Astrocyte of the cerebellum (primary cell): ENCODE measurements at places on chromosomes 11 and 22.

- DNase-seq, result no peak
Observed at GRCh38 chr11:95699631-95700470, 89.7 kb downstream of the FAM76B start.

- no peak for DNase-seq
Observed at GRCh38 chr11:17550450-17551346, 3.6 kb downstream of the OTOG start.

GRCh38 chr22:29147331-29147899 lies 58.3 kb upstream of the EMID1 start:
- no peak for DNase-seq

- DNase-seq, result peak; percentile 49
Observed at GRCh38 chr11:96199563-96200025, 143.4 kb downstream of the MAML2 start.

DNA sequence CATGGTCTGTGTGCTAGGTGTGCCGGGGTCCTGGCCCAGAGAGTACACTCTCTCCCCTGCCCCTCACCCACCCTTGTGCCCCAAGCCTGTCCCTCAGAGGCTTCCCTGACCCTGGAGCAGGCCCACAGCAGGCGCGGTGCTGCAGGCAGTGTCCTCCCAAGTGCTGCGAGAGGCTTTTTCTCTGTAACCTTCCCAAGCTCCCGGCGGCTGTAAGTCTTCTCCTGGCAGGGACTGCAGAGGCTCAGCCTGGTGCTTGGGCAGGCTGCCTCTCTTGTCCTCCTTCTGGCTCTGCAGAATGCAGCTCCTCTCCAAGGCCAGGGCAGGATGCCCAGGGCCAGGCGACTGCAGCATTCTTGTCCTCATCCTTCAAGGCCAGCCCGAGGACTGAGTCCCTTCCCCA lies 15.9 kb downstream of the RFPL1 start:
- DNase-seq, result no peak

- no peak for DNase-seq
Observed at GRCh38 chr11:84339796-84340195, 1053.6 kb upstream of the CCDC90B start.

GRCh38 chr22:43396321-43396933 lies 15.4 kb upstream of the MPPED1 start:
- DNase-seq, result no peak

GRCh38 chr11:125728969-125729368 lies 17.1 kb upstream of the PATE1 start:
- no peak for DNase-seq

DNA sequence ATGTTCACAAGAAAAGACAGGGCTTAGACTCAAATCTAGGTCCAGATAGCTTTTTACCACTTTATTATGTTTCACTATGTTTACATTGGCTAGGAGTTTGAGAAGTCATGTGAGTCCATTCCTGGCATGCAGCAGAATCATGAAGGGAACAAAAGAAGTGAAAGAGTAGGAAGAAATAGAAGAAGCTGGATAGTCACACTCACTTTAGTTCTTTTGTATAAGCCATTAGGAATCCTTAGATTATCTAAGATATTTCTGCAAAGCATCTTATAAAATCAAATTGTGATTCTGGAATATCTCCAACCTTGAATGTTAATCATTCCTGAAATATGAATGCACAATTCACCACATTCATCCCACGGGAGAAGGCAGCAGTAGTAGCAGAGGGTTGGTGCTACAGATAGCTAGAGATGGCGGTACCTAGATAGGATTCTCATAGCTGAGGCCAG lies 31.9 kb downstream of the MAML2 start:
- no peak for DNase-seq

GRCh38 chr11:11841116-11841722 lies 553 bp upstream of the USP47 start:
- no peak for DNase-seq

- no peak for DNase-seq
Observed at GRCh38 chr11:20611892-20612291, 12.5 kb downstream of the SLC6A5 start.

GRCh38 chr11:108727665-108728064 lies 62.8 kb downstream of the DDX10 start:
- no peak for DNase-seq

GRCh38 chr22:46259374-46259773 lies 3.8 kb downstream of the PKDREJ start:
- DNase-seq, result no peak

DNA sequence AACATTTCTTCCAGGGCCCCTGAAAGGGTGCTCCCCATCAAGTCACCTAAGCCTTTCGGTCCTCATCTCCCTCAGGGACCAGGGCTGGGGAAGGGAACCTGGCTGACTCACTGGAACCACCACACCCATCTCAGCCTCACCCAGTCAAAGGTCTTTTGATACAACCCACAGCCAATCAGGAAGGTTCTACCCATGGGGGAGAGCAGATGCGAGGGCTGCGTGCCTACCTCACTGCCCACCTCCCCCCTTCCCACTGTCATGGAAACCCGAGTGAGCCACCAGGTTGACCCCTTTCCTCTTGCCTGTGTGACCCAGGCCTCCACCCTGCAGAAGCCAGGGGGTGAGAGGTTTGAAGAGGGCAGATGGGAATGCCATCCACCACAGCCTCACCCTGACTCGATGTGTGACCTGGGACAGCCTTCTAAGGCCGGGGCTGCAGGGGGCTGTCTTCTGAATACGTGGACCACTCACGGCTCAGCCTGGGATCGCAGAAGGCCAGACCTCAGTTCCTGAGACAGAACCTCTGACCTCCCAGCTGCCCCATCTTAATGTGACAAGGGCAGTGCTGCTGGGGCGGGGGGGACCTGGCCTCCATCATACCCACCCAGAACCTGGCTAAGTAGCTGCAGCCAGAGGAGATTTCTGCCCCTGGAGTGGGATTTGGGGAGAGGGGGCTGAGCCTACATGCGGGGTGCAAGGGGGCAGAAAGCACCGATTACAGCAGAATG lies 2.7 kb downstream of the MDK start:
- DNase-seq, result no peak

DNA sequence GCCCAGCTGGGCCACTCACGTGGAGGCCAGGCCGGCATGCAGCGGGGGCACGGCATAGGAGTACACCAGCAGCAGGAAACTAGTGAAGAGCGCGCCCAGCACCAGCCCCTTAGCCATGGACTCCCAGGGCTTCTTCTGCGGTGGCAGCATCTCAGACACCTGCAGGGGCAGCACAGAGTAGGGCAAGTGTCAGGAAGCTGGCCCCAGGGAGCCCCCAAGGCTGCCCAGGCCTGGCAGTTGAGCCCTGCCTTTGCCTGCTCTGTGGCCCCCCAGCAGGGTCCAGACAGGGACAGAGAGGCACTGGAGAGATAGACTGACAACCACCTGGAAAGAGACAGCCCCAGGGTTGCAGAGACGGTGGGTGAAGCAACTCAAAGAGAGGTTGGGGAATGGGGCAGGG lies 10.7 kb upstream of the SEC14L6 start:
- DNase-seq, result no peak

GRCh38 chr22:44600207-44600785 lies 101.7 kb upstream of the PRR5 start:
- no peak for DNase-seq

DNA sequence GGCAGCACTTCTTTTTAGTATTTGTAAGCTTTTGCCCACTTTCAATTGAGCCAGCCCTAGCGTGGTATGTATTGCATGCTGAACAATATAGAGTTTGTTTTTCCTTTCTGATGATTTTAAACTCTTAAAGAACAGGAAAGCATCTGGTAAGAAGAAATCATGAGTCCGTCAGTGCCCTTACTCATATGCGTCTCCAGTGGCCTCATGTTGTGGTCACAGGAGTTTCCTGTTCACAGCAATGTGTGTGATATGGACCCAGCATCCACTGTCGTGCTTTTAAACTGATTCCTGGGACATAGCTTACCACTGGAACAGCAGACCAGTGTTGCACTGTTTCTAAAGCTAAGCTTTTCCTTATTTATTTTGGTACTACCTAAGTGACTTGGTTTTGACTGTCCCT lies 40.1 kb downstream of the BID start:
- DNase-seq, result no peak

- no peak for DNase-seq
Observed at GRCh38 chr11:367956-368413, 1.3 kb upstream of the B4GALNT4 start.

DNA sequence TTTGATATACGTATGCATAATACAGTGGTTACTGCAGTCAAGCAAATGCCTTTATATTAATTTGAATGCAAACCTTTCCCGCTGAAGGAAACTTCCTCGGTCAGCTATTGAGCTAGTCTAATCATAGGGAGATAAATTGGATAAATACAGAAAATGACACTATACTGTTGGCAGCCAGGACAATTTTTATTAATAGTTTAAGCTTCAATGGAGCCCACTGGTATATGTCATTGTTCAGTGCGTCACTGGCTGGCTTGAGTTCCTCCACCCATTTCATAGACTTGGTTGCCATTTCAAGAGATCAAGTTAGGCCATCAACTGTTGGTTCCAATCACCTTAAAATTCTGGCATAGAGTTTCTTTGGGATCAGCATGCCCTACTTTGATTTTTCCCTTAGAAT lies 32.5 kb upstream of the DNAJB7 start:
- DNase-seq, result no peak

GRCh38 chr11:86183694-86184093 lies 60.9 kb upstream of the EED start:
- no peak for DNase-seq

DNA sequence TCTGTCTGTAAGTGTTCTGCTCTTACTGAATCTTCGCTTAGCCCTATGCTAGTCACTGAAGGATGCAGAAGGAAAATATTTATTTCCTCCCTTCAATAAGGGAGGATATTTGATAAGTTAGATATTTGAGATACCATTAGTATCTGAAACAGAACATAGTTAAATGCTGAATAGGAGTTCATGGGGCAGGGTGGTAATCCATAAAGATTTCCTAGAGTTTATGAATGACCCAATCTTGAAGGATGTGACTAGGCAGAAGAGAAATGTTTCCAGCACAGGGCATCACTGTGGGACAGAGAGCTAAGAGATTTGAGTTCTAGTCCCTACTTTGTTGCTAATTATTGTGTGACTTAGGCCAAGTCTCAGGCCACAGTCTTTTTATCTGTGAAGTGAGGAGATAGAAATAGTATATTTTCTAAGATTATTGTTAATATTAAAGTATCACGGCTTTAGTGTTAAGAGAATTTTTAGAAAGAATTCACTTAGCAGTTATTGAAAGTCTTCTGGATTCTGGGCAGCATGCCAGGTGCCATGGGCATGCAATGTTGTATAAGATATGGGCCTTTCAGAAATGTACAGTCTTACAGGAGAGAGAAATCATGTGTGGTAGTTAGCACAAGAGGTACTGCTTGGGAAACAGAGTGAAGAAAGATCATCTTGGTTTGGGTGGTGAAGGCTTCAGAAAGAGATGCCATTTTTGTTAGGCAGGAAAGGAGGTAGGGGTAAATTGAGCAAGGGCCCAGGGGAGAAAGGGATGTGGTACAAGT lies 24.0 kb downstream of the SWAP70 start:
- no peak for DNase-seq
